ENCODE measurements at places on chromosomes 6 and 20.
A peak's percentile ranks its signal among the peaks of the same experiment; 100 is the strongest.

DNA sequence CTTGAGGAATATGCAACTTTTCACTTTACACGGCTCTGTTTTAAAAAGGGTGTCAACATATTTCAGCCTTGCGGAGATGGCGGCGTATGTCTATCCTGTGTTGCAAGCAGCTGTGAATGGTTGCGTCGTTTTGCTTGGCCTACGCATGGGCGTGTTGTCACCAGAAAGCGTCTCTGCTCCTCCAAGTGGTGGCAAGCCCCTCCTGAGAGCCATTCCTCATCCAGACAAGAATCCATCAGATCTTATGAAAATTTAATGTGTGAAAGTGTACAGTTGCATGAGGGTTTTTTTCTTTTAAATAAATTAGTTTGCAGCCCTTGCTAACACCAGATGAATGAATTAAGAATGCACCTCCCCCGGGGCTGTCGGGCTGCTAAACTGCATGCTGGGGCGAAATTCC lies 114.4 kb downstream of the PHACTR3 start:
- no peak for DNase-seq

DNA sequence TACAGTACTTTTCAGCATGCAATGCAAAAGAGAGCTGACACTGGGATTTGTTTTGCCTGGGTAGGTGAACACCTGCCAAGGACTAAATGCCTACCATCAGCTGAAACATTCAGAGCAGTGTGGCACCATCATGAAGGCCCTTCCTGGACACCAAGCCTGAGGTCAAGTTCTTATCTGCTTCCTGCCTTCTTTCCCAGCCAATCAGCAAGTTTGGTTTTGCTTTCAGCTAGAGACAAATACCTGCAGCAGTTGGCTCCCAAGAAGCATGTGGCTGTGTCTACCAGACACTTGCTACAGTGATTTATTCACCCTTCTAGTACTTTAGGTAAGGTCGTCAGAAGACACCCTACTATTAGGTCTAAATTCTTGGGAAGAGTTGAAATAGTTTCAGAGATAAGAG lies 112.8 kb downstream of the TBX18 start:
- no peak for DNase-seq

- DNase-seq: peak; percentile 16
Observed at GRCh38 chr6:91669154-91669870, 1082.4 kb upstream of the MAP3K7 start.

DNA sequence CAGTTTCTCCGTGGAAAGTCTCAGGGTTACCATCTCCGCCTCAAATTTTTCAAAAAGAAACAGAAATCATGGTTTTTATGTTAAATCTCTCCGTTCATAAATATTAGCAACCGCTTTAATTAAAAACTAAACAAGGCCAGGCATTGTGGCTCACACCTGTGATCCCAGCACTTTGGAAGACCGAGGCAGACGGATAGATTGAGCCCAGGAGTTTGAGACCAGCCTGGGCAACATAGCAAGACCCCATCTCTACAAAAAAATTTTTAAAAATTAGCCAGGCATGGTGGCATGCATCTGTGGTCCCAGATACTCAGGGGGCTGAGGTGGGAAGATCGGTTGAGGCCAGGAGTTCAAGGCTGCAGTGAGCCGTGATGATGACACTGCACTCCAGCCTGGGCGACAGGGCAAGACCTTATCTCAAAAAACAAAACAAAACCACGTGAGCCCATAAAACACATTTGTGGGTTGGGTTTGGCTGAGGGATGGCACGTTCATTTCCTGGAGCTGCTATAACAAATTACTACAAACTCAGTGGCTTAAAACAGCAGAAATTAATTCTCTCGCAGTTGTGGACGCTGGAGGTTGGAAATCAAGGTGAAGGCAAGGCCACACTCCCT lies 223.2 kb downstream of the ZNF217 start:
- DNase-seq: no peak

- no peak for DNase-seq
Observed at GRCh38 chr6:21931641-21932335, 338.2 kb downstream of the SOX4 start.

DNA sequence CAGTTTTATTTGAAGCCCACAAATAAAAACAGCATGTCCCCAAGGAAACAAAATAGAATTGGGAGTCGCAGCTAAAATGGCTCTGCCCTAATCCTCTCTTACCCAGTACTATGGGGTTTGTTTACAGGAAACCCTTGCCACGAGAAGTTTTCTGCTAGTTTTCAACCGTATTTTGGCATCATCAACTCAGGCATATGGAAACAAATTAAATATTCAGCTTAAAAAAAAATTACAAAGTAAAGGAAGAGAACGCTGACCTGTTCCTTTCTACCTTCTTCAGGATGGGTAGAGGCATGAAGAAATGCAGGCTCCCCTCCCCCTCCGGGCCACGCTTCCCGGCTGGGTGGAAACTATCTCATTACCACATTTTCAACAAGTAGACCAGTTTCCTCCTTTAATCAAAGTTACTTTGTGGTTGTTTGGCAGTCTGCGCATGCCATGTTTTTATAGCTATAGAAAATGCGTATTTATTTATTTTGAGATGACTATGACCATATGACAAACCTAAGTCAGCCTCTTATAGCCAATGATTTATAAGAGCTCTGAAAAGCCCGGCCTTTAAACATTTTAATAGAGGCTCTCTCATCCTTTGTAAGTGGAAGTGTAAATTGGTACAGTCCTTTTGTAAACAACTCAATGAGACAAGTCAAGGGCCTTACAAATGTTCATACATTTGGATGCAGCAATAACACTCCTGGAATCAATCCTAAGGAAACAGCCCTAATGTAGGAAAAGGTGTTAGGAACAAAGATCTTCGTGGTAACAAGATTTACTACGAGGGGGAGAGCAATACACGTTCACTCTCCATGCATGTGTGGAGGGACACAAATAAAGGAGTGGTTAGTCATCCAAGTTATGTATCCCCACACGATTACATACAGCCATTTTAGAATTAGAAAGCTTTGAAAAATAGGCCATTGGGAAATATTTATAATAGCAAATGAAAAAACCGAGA lies 16.1 kb upstream of the ZNF217 start:
- DNase-seq: no peak

Measured in hippocampal formation (tissue), 2 donors.